Hepatic stellate cell (primary cell): ENCODE measurements at places on chromosomes 5 and 9.

DNA sequence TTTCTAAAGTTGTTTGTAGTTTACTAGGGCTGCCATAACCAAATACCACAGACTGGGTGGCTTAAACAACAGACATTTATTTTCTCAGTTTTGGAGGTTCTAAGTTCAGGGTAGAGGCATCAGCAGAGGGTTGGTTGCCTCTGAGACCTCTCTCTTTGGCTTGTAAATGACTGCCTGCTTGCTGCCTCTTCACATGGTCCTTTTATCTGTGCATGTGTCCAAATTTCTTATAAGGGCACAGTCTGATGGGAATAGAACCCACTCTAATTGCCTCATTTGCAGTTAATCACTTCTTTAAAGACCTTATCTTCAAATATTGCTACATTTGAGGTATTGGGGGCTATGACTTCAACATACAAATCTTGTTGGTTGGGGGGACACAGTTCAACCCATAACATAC, 36.8 kb downstream of the GPBP1 start:
- no peak for DNase-seq

DNA sequence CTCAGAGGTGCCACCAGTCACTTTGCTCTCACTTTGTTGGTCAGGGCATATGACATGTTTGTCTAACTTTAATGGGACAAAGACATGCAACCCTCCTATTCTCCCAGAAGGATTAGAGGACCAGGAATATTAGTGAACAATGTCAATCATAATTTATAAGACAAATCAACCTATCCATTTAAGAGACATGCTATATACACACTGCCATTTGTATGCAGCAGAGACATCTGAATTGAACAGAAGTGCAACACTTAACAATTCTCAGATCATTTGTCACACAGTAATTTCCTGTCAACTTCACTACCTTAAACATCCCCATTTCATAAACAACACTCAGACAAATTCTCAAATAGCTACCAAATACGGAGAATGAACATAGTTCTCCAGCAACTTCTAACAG, 273.6 kb upstream of the RGMB start:
- no peak for DNase-seq

- DNase-seq = no peak
These were observed 7.0 kb upstream of the UGT3A2 start for GRCh38 chr5:36073595-36074216.

- peak; percentile 77 for DNase-seq
These were observed 28.8 kb downstream of the ADAMTSL2 start for GRCh38 chr9:133563291-133563796.

DNA sequence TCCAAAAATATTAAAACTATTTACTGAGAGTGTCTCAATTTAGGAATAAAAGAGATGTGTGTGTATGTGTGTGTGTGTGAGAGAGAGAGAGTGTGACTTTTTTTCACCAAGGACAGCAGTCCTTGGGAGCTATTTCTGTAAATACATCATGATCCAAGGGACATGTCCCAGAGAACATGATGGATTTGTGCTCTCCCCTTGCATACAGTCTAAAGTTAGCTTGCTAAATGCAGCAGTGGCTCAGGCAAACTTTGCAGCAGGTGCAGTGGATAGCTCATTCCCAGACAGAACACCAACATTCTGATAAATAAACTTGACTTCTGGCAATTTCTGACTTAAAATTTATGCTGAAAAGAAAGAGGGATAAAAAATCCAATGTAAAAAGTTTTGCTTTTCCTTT, 55.4 kb upstream of the SGCD start:
- no peak for DNase-seq

DNA sequence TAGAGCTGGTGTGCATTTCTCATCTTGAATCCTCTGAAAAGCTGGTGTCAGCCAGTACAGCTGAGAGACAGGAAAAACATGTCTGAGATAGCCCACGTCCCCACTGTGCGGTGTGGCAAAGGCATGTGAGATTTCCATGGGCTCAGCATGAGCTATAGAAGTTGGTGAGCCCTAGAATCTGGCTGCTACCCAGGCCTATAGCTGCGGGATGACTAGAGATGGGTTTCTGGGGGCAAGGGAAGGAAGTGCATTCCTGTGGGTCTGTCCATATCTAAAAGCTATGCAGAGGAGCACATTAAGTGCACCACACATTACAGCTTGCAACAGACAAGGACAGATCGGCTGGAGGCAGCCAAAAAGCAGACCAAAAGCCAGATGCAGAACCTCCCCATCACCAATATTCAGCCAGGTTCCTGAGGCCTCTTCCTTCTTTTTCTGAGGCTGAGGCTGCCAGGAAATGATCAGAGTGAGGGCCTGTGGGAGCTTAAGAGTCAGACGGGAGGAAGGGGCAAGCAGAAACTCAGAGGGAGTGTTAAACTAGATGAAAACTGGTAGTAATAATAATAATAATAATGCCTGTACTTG, 55.8 kb upstream of the RANBP3L start:
- DNase-seq = peak; percentile 46

GRCh38 chr5:147796556-147797308, 14.2 kb upstream of the JAKMIP2 start:
- no peak for DNase-seq

GRCh38 chr5:144503123-144503522, 332.4 kb downstream of the KCTD16 start:
- DNase-seq = no peak

DNA sequence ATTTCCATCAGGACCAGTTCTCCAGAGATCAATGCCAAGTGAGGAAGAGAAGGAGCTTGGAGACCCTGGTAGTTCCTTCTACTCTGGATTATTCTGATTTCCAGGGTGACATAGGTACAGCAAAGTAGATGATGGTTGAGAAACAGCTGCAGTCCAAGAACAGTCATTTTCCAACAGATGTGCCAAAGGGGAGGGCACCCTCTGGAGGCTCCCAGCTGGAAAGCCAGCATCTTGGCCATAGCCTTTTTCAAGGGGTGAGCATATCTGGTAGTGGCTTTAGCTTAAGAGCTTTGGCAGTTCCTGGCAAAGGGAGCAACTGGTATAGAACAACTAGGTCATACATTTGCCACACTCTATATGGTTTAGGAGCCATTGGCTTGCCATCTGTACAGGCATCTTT, 492.7 kb downstream of the RASEF start:
- DNase-seq = no peak

DNA sequence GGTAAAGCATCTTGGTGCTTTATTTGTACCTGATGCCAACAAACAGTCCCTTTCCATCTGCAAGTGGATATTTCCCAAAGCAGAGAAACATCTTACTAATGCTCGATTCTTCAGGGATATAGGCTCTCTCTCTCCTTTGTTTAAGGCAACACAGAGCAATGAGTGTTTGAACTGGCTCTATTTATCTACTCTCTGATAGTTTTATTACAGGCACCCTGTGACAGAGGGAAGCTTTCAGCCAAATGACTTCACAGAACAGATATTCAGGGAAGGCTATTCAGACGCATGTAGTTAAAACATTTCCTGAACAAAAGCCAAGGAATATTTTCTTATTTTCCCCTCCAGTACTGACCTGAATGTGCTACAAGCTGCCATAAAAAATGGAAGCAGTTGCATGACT, 141.8 kb downstream of the YIPF5 start:
- DNase-seq = peak; percentile 53

DNA sequence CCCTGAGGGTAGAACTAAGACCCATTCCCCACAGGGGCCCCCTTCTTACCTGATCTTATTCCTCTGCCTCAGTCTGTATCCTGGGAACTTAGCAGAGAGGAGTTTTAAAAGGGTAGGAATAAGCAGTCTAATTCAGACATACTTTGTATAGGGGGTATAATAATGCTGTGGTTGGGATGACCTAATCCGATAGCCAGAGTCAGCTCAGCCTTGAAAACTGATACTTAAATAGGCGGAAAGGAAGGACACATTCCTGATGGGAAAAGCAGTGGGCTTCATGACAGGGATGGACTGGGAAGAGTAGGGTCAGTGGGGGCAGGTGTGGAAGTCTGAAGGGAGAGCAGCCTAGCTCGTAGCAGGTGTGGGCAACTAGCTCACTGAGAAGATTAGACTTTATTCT, 52.2 kb upstream of the TESK1 start:
- DNase-seq = no peak

DNA sequence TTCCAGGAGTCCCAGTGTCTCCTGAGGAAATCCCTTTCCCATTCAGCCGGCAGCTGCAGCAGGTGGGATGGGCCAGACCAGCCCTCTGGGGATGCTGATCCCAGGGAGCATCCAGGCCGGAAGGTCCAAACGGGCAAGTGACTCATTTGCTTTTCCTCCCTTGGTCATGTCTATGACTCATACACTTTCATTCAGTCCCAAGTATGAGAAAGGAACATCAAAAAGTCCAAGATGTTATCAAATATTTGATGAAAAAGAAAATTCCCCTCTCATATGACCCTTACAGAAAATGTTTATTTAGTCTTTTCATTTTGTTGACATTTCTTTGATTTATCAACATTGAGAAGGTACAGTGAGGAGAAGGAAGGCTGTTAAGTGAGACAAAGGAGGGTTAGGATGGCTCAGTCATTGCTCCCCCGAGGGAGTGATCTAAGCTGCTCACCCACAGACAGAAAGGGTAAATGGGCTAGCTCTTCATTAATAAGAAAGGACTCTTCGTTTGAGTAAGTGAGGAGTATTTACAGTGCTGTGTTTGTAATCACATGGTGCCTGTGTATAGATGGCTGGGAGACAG, 117.6 kb upstream of the ANKRD55 start:
- peak; percentile 87 for DNase-seq

- DNase-seq = no peak
These were observed 295.1 kb downstream of the ISL1 start for GRCh38 chr5:51678330-51678729.

- no peak for DNase-seq
These were observed 52.9 kb upstream of the PAPPA start for GRCh38 chr9:116100711-116101121.

DNA sequence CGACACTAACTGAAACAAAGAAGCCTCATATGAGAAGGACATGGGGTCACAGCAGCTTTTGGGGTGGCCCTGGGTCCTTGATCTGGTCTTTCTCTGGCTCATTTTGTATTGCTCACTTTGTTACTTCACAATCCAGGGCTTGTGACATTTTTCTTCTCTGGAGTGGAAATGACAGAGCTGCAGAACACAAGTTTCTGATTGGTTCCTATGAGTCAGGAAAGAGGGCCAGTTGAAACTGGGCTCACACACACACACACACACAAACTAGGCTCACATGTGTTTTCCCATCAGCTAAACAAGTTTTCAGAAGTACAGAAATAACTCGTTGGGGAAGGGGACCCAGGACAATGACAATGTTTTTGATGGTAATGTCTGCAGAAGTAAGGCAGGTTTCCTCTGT, 54.3 kb downstream of the TMC1 start:
- no peak for DNase-seq

- DNase-seq = no peak
These were observed 69.4 kb downstream of the HMCN2 start for GRCh38 chr9:130334915-130335314.

DNA sequence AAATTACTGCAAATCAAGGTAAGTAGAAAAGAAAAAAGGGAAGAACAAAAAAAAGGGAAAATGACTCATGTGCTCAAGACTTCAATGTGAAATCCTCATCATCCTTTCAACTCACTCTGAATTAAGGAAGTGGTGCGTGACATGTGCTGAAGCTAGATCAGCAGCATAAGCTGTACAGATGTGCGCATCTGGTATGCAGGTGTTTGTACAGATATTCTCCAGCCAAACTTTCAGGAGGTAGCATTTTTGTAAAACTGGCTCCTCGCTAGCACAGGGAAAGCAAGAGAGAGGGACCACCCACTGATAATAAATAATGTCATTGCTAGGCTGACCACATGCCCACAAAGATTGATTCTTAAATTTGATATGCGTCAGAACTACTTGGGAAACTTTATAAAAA, 253.9 kb upstream of the RGMB start:
- no peak for DNase-seq

- no peak for DNase-seq
These were observed 87.2 kb downstream of the ATPSCKMT start for GRCh38 chr5:10162468-10162867.

GRCh38 chr5:174145821-174146220, 100.3 kb downstream of the NSG2 start:
- no peak for DNase-seq

DNA sequence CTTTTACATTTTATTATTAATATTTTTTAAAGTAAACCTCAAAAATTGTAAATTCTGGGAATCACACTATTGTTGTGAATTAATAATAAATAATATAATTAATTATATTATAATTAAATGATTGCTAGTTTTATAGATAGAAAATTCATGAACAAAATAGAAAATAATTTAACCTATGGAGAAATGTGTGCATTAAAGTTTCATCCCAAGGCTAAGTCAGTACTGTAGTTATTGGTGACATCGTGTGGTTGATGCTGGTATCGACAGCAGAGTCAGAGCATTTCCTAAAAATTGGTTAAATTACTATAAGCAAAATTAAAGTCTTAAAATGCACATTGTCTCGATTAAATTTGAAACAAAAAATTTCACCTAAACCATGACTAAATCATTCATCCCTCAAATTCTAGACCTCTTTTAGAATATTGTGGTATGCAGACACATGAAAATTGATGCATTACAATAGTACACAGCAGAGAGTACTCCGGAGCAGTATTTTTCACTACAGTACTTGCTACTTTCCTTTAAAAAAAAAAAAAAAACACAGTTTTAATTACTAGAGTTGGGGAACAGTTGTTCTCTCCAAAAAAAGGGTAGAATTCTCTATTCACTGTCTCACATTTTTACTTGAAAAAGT, 73.9 kb downstream of the RORB start:
- no peak for DNase-seq

- DNase-seq = peak; percentile 8
These were observed 516 bp downstream of the MAST4 start for GRCh38 chr5:66596636-66597182.

DNA sequence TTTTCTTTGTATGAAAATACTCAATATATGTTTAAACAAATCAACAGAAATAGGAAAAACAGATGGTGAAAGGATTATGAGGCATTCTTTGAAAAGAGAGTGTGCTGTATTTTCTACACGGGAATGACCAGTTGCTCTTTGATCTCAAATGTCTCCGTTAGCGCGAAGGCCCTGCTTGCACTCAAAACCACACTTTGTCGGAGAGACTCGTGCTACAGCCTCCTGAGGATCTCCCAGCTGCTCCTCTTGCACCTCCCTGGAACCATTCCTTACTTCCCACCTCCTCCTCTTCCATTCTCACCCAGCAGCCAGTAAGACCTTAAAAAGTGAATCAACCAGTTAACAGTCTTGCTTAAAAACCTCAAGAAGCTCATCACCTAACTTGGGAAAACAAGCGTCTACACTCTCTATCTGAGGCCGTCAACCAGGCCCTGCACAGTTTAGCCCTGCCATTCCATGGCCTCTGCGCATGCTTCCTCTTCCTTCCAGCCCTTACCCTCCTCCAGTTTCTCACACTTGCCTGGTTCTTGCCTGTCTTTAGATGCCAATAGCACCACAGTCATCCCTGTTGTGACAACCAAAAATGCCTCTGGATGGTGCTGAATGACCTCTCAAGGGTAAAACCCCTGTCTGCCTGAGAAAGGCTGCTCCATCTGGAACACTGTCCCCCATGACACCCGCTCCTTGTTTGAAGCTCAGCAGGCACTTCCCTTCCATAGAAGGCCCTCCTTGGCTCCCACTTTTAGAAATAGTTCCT, 594.7 kb upstream of the WWC1 start:
- no peak for DNase-seq

GRCh38 chr9:13970018-13970417, 343.9 kb downstream of the NFIB start:
- no peak for DNase-seq
